Tibial nerve (tissue), 4 donors: ENCODE measurements at places on chromosomes 7 and 10. TPM values are rescaled to one million over a fixed set of nuclear protein-coding genes. Genes with fewer than 3 reads are reported as not detected.

Gene DTX2
- total RNA-seq, result 26.9 TPM

GRCh38 chr10:110175406-110175805 lies 32.0 kb upstream of the MXI1 start:
- DNase-seq, result no peak

GRCh38 chr7:139617074-139617473 lies 93.6 kb downstream of the CLEC2L start:
- DNase-seq, result no peak

Gene CARD11
- 2.9 TPM for total RNA-seq

Gene TRIM8
- total RNA-seq, result 156 TPM

DNA sequence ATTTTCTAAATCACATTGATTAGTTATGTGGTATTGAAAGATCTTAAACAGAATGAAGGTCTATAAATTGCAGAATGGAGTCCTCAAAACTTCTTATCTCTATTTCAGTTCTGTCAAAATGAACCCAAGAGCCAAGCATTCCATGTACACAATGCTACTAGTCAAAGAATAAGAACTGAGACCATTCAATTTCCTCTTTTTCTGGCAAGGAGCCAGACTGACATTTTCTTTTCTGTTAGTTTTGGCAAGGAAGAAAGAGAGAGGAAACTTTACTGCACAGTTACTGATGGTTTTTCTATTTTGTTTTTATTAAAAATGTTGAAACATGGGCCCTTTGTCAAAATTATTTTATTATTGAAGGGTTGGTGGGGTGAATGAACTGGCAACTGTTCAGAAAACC lies 181.8 kb upstream of the FERD3L start:
- DNase-seq, result no peak
